Neuronal stem cell (in vitro differentiated cells): ENCODE measurements at places on chromosomes 12 and 14.

DNA sequence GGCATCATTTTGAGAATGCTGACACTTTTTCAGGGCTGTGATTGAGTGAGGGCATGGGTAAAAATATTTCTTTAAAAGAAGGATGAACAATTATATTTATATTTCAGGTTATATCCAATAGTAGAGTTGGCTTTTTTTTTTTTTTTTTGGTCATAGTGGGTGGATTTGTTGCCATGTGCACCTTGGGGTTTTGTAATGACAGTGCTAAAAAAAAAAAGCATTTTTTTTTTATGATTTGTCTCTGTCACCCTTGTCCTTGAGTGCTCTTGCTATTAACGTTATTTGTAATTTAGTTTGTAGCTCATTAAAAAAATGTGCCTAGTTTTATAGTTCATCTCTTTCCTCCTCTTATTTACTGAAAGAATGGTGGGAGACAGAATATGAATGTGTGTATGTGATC lies 1.4 kb upstream of the RAB5B start:
- DNase-seq: no peak

GRCh38 chr14:103058164-103059055 lies 1.1 kb upstream of the CDC42BPB start:
- DNase-seq: no peak

GRCh38 chr14:88075269-88075981 lies 70.5 kb downstream of the GPR65 start:
- no peak for DNase-seq

DNA sequence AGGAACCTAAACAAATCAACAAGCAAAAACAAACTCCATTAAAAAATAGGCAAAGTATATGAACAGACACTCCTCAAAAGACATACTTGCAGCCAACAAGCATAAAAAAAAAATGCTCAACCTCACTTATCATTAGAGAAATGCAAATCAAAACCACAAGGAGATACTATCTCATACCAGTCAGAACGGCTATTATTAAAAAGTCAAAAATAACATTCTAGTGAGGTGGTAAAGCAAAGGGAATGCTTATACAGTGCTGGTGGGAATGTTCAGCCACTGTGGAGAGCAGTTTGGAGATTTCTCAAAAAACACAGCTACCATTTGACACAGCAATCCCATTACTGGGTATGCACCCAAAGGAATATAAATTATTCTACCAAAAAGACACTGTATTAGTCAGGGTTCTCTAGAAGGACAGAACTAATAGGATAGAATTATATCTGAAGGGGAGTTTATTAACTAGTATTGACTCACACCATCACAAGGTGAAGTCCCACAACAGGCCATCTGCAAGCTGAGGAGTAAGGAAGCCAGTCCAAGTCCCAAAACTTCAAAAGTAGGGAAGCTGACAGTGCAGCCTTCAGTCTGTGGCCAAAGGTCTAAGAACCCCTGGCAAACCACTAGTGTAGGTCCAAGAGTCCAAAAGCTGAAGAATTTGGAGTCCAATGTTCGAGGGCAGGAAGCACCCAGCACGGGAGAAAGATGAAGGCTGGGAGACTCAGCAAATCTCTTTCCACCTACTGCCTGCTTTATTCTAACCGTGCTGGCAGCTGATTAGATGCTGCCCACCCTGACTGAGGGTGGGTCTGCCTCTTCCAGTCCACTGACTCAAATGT lies 101.6 kb upstream of the KRAS start:
- DNase-seq: no peak

DNA sequence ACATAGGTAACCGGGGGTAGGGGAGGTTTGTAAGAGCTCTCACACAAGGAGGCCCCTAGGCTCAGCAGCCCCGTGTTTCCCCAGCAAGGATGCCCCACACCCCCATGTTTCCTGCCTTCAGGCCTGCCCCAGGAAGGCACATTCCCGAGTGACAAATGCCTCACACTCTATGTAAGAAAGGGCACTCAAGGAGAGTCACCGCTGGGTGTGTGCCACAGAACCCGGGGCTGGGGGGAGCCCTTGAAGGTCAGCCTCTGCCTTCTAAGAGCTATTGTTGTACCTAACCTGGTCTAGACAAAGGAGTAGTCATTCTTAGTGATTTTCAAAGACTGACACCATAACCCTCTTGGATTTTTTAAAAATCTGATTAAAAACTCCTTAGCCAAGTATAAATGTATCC lies 333.6 kb downstream of the DPF3 start:
- DNase-seq: no peak

- no peak for DNase-seq
These were observed 344.2 kb downstream of the LRIG3 start for GRCh38 chr12:58576081-58576480.

GRCh38 chr12:98955284-98955683 lies 310.2 kb downstream of the APAF1 start:
- DNase-seq: no peak
